Frontal cortex (tissue), 4 donors: ENCODE measurements at places on chromosomes 16 and 17.

GRCh38 chr17:38873640-38874380, 4.0 kb downstream of the LASP1 start:
- DNase-seq = no peak

DNA sequence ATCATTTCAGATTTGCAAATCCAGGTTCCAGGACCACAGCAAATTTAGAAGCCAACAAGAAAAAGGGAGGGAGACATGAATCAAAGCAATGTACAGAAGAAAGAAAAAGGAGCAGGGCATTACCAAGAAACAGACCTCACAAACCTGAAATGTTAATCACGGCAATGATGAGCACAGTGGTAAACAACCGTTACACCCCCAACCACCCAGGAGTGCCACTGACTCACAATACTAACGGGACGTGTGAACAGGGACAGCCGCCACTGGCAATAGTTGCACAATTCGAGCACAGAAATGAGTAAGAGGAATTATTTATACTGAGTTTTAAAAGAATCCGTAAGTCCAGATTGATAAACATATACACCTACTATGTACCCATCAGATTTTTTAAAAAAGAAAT, 13.8 kb downstream of the USP22 start:
- DNase-seq = no peak

- DNase-seq = no peak
These were observed 73.4 kb downstream of the ZNF778 start for GRCh38 chr16:89290887-89291286.

- no peak for DNase-seq
These were observed 6.0 kb downstream of the CAPNS2 start for GRCh38 chr16:55572439-55572838.

- DNase-seq = no peak
These were observed 22.5 kb upstream of the ENGASE start for GRCh38 chr17:79052131-79052530.
